ENCODE measurements at places on chromosomes 3 and 15.
A peak's percentile ranks its signal among the peaks of the same experiment; 100 is the strongest.

GRCh38 chr15:31070867-31071266 lies 30.7 kb downstream of the TRPM1 start:
- no peak for DNase-seq

- DNase-seq = no peak
Measured at GRCh38 chr3:109241459-109242186, 74.7 kb downstream of the DPPA2 start.

DNA sequence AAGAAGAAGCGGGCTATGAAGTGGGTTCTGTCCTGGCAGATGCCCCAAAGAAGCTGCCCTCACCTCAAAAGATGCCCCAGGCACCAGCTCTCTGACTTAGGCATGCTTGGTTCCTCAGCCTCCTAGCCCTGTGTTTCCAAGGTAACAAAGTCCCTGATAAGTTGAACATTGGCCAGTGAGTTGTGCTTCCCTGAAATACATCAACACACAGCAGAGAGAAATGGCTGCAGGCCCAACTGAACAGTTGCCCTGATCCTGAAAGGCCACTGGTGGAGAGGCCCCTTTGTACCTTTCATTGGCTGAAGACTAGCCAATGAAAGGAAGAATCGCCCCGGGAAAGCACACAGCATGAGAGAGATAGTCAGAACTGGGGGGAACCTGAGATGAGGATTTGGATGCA lies 169.9 kb upstream of the CTNNB1 start:
- DNase-seq = no peak

DNA sequence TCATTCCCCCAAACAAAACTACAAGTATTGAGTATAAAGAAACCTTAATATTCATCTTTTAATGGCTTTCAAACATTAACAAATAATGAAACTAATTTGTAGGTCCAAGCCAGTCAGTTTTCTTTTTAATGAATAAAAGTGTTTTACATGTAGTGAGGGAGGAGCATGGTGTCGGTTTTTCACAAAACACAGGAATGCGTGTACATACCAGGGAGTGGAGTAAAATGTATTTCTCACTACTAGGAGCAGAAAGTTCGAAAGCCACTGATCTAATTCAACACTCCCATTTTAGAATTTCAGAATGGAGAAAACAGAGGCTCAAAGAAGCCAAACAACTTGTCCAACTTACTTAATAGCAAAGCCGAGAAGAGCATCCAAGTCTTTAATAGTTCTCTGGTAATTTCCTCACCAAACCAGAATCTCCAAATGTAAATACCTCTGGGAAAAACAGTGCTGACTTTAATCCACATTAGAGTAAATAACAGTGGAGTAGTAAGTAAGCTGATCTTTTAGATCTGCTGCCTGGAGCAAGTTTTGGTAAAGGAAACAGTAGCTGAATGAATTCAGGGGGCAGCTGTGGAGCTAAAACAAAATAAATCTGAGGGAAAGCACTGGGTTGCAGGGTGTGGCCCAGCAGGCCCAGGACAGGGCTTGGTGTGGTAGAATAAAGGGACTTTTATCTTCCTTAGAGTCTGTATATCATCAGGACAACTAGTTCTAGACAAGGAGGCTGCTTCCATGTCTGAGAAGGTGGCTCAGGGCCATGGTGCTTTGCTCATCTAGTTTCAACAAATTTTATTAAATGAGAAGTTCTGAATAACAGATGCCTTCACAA lies 7.9 kb downstream of the ANP32A start:
- no peak for DNase-seq

DNA sequence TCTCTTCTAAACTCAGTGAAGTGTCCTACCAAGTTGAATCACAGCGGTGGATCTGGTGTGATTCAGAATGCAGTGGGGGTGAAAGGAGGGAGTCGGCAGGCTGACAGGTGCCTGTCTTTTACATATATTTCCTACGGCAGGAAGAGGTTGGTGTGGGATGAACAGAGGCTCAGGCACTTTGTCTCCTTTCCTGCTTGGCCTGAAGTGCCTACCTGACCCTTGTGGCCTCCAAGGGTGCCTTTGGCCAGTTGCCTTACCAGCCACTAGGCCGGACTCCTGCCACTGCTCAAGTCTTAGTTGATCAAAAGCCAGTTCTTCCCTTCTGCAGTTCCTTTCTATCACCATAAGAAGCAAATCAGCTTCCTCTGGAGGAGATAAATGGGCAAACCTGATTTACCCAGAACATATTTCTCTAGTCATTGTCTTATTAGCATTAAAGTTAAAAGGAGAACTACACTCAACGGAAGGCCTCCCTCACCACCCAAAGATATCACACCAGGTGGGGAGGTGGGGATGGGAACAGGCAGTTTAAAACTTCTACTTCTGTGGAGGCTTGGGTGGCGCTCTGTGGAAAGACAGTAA lies 52.1 kb downstream of the CRTC3 start:
- no peak for DNase-seq

- DNase-seq = peak; percentile 63
Measured at GRCh38 chr3:188915127-188915526, 256.6 kb upstream of the TPRG1 start.

Data from IMR-90 (cell line).